ENCODE measurements at places on chromosomes 3 and 15.

DNA sequence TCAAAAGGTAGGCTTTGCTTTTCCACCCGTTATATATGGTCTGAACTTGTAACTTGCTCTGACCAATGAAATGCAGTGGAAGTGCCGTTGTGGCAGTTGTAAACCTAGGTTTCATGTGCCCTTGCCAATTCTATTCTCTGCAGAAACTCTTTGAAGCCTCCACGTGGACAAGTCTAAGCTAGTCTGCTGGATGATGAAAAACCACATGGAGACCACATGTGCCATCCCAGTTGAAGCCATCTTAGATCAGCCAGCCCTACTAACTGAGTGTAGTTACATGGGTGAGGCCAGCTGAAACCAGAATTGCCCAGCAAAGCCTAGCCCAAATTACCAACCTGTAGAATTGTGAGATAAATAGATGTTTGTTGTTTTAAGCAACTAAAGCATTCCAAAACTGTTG lies 183.7 kb upstream of the KCNH8 start:
- no peak for DNase-seq

DNA sequence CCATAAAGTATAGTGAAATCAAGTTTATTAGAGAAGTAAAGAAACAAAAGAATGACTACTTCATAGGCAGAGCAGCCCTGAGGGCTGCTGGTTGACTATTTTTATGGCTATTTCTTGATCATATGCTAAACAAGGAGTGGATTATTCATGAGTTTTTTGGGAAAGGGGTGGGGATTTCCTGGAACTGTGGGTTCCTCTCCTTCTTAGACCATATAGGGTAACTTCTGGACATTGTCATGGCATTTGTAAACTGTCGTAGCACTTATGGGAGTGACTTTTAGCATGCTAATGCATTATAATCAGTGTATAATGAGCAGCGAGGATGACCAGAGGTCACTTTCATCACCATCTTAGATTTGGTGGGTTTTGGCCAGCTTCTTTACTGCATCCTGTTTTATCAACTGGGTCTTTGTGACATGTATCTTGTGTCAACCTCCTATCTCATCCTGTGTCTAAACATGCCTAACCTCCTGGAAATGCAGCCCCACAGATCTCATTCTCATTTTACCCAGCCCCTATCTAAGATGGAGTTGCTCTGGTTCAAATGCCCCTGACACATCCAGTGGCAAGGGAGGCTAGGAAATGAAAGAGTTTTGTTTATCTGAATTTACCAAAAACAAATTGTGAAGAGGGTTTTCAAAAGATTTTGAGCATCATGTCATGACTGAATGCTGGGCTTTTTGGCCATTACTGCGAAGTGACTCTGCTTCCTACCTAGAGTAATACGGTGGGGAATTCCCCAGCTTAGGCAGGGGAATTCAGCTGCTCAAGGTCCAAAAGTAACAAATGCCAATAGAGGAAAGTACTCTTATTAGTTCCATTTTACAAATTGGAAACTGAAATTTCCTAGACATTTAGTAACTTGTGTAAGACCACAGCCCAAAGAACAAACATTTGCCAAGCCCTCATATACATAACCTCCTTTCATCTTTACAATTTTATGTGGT lies 6.2 kb upstream of the SPSB4 start:
- DNase-seq = no peak

DNA sequence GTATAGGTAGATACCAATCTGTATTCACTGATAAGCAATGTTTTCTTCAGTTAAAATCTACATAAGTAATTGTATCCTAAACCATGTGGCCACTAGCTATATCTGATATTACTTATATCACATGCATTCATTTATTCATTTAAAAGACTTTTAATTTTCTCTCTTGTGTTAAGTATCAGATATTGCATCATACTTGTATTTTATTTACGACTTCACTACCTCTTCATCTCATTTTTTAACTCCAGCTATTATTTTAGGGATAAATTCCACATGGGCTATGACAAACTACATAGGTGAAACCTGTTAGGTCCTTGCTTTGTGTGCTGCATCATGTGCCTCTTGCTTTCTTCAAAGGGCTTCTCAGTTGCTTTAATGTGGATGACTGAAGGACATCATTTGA lies 1018.3 kb downstream of the ZPLD1 start:
- DNase-seq = no peak

DNA sequence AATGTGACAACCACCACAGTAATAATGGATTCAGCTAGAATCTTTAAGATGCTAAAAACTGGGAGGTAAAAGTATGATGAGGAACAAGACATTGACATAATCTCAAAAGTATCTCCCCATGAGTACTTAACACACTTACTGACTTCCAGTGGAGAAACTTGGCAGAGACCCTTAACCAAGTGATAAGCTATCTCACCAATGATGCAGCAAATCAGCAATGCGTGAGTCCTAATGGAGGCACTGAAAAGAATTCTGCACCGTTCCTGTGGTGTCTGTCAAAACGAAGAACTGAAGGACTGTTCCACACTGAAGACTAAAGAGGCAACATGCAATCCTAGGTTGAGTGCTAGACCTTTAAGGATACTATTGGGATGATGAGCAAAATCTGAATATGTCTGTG lies 67.9 kb upstream of the OCA2 start:
- DNase-seq = no peak

DNA sequence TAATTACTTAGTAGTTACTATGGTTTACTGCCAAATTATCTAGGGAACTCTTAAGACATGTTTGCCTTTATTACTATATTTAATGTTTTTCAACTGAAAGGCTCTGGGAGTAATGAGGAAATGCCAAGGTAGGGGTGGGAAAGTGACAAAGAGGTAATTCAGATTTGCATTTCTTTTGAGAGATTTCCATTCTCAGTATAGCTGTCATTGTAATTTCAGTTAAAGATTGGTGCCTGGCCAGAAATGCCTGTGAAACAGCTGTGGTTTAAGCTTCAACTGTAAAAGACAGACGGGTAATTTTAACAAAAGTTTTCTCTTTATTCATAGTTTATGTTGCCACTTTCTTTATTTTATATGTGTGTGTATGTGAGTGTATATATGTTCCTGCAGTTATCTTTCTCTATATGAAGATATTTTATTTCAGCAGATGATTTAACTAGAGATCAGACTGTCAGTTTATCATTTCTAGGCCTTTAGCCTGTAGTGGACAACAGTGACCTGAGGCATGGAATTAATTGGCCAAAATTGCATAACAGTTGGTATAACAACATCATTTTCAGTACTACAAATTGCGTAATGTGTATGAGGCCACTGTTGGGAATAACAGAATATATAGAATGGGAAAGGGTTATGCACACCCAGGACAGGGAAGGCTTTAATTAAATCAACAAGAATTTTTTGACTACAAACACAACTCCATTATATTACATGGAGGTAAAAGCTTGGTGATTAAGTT lies 119.0 kb downstream of the BBX start:
- DNase-seq = no peak

DNA sequence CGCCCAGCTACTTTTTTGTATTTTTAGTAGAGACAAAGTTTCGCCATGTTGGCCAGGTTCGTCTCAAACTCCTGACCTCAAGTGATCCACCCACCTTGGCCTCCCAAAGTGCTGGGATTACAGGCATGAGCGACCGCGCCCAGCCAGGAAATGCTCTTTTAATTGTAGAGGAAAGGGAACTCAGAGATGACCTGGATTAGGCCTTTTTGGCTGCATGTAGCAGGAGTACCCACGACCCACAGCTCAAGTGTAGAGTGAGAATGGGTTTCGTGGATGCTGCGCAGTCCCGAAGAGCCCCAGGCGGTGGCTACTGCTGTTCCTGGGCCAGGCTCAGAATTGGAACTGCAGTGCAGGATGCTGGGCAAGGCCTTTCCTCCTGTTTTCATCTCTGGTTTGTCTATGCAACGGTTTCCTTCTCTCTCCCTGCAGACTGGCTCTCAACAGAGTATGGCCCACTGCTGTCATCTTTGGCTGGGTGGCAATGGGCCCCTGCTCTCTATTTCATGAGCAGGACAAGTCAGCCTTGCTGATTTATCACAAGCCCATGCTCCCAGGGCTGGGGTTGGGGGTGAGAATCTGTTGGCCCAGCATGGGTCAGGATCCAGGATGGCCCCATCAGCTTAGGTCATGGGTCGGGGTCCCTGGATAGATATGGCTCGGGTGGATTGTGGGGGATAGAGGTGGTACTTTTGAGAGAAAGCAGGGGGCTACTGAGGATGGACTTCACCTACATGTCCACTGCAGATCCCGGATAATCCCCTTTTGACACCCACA lies 51.2 kb downstream of the GASK1A start:
- DNase-seq = no peak

DNA sequence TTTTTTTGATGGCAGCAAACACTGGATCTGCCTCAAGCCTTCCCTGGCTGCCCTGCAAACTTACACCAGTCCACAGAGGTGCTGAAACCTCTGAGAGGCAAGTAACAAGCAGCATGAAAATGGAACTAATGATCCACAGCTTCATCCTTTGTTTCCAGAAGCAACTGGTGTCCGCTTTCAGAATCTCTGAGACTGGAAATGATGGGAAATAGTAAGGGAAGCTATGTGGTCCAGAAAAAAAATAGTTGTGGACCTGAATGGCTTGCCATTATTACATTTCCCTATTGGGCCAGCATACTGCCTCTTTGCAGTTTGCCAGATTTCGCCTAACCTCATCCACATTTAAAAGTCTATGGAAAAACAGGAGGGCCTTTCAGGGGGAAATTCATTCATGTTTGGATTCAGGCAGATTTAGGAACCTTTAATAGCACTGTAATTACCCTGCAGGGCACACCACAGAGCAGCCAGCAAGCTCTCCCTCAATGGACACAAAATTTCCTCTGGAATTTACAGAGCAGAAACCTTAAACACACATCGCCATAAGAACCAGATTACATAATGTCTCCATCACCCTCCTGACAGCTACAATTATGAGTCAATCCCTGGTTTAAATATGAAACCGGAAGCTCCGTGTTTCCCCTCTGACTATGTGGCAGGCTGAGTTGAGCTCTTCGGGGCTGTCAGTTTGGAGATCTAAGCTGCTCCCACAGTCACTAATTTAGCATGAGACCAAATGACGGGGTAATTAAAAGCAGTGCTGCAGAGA lies 134.4 kb downstream of the TMCO5A start:
- DNase-seq = no peak

GRCh38 chr15:40367686-40368611 lies 9.9 kb downstream of the DISP2 start:
- peak; percentile 79 for DNase-seq

- no peak for DNase-seq
Observed at GRCh38 chr3:194030372-194030771, 105.6 kb upstream of the HES1 start.

GRCh38 chr3:127072971-127073783 lies 90.3 kb downstream of the PLXNA1 start:
- no peak for DNase-seq

- DNase-seq = no peak
Observed at GRCh38 chr3:112779558-112780480, 66.8 kb downstream of the CD200R1L start.

- DNase-seq = no peak
Observed at GRCh38 chr3:106144030-106144429, 275.2 kb upstream of the CBLB start.

DNA sequence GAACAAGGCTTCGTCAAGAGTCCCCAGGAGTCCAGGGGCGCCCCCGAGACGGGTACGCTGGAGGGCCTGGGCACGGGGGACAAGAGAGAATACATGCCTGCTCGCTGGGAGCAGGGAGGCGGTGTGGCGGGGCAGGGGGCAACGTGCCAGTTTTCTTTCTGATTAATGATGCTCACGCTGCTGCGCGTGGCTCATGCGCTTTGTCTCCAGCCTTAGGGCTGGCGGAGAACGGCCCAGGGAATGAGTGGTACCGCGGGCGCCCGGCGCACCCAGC lies 408 bp upstream of the ARPP21 start:
- no peak for DNase-seq

GRCh38 chr15:77819851-77820728 lies 187.4 kb upstream of the LINGO1 start:
- DNase-seq = no peak

DNA sequence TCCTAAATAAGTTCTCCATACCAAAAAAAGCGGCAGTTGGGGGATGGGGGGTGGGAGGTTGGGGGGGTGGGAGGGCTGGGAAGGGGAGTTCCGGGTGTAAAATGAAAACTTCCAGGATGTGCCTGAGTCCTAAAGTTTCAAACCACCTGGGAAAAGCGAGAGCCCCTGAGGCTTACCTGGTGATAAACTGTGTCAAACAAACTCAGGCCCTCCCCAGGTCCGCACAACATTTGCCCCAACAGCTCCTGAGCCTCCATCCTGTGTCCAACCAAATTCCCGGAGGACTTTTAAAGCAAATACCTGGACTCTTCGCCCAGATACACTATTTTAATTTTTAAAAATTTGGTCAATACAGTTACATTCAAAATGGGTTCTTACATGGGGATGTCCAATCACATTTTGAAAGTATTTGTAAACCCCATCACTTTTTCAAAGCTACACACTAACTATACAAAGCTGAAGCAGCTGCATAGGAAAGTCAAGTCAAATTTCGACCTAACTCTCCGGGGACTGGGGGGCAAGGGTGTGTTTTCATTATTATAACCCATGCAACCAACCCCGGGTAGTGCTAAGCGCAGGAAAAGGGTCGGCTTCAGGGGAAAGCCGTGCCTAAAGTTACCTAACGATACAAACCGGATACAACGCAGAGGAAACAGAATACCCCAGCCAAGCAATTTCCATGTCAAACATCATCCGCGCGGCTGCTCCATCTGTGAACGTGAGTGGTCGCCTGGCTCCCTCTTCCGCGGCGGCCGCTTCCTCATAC lies 685 bp upstream of the FOXB1 start:
- DNase-seq = no peak

GRCh38 chr3:57066471-57066870 lies 6.0 kb downstream of the SPATA12 start:
- no peak for DNase-seq

- no peak for DNase-seq
Observed at GRCh38 chr3:10361375-10361774, 40.5 kb upstream of the SEC13 start.

DNA sequence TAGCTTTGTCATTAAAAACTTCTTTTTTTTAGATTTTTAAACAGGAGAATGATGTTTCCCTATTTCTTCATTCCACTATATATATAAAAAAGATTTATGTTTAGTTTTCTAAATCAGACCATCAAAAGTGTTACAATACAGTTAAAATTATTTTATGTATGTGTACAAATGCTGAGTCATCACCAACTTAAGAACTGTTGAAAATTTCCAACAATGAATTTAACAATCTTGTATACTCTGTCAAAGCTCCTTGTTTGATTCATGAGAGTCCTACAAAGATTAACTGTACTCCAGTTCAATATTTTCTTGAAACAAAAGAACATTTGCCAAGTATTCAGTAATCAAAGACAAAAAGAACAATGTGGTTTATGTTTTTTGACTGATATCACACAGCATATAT lies 82.0 kb downstream of the POLQ start:
- DNase-seq = no peak

GRCh38 chr3:144593881-144594280 lies 622.3 kb downstream of the DIPK2A start:
- DNase-seq = no peak

Data from activated CD8-positive, alpha-beta memory T cell treated with anti-CD3 and anti-CD28 coated beads for 4 hours (primary cell).